ENCODE measurements at places on chromosomes 5 and 9.

- no peak for DNase-seq
Observed at GRCh38 chr9:118238139-118238538, 533.9 kb downstream of the TLR4 start.

DNA sequence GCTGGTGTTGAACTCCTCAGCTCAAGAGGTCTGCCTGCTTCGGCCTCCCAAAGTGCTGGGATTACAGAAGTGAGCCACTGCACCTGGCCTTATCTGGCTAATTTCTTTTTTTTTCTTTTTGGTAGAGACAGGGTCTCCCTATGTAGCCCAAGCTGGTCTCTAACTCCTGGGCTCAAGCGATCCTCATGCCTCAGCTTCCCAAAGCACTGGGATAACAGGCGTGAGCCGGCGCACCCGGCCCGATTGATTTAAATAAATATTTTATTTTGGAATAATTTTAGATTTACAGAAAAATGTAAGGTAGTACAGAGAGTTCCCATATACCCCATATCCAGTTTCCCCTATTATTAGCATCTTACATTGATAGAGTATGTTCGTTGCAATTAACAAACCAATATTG is 155.0 kb upstream of the MVB12B start:
- no peak for DNase-seq

DNA sequence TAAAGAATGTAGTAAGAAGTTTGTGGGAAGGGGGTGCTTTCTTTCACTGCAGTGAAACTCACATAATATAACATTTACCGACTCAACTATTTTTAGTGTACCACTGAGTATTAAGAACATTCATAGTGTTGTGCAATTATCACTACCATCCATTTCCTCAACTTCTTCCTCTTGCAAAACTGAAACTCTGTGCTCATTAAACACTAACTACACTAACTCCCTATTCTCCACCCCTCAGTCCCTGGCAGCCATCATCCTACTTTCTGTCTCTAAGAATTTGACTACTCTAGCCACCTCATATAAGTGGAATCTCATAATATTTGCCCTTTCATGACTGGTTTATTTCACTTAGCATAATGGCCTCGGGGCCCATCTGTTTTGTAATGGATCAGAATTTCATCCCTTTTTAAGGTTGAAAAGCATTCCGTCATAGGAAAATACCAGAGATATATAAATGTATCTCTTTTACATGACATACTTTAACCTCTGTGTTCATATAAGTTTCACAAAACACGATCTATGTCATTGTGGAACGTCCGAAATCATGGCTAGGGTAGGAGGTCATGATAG is 56.3 kb upstream of the DIRAS2 start:
- DNase-seq: no peak

- peak; percentile 85 for DNase-seq
Observed at GRCh38 chr9:16119261-16120230, 566.7 kb downstream of the CCDC171 start.

DNA sequence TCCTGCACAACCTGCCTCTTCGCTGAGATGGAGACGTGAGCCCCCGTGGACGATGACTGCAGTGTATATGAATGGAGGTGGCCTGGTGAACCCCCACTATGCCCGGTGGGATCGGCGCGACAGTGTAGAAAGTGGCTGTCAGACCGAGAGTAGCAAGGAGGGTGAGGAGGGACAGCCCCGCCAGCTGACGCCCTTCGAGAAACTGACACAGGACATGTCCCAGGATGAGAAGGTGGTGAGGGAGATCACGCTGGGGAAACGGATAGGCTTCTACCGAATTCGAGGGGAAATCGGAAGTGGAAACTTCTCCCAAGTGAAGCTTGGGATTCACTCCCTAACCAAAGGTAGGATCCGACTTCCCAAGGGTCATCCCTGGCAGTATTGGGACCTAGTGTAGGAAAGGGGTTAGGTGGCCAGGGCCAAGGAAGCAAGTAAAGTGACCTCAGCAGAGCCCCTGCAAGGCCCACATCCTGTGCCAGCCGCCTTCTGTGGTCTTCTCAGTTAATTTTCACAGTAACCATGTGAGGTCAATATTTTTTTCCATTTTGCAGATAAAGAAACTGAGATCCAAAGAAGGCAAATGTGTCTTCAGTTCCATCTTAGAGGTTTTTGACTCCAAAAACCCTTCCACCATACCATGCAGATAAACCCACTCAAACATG is 53.8 kb downstream of the NIM1K start:
- DNase-seq: no peak

DNA sequence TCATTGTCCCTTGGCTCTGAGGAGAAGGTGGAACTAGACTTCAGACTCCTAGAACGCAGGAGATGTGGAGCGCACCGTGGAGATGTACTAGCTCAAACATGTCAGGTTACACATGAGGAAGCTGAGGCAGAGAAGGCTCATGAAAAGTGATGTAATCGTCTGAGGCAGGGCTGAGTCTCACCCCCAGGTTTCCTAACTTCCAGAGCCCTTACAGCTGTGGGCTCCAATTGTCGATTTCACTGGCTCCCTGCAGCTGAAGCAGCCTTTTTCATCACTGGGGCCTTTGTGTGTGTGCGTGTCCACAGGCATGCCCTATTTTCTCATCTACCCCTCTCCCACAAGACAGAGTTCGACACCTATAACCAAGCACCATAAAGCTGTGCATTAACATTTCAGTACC is 370.6 kb downstream of the NTRK2 start:
- no peak for DNase-seq

- DNase-seq: no peak
Observed at GRCh38 chr5:149389552-149390495, 10.7 kb upstream of the IL17B start.

DNA sequence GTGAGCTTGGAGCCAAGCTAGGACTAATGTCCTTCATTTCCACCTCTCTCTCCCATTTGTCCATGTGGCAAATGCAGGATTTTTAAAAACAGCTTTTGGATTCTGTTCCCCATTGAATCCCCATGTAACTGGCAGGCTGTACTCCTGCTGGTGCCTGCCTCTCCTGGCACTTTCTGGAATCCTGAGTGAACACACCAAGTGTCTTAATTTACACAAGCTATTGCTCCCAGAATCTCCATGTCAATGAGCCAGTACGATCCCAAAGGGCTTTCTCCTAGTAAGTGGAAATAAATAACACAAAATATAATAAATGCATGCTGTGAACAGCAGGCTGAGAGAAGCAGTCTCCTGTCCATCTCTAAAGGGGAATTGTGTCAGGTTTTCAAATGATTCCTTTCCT is 88.4 kb upstream of the WWC1 start:
- DNase-seq: no peak

All from HCEC 1CT (cell line).